EH (cell line): ENCODE measurements at places on chromosomes 2 and 18.

GRCh38 chr2:170148161-170148560 lies 29.8 kb upstream of the MYO3B start:
- DNase-seq = no peak

- DNase-seq = no peak
Observed at GRCh38 chr2:74792282-74792681, 41.6 kb upstream of the HK2 start.

- no peak for DNase-seq
Observed at GRCh38 chr2:47028846-47029560, 113.4 kb upstream of the MCFD2 start.

GRCh38 chr2:177989029-177989885 lies 83.3 kb downstream of the PDE11A start:
- DNase-seq = peak; percentile 68
